ENCODE measurements at places on chromosomes 1 and 21.

GRCh38 chr1:54882519-54882918 is 4.5 kb downstream of the DHCR24 start:
- no peak for DNase-seq

GRCh38 chr1:45607404-45608074 is 16.3 kb downstream of the CCDC17 start:
- DNase-seq: no peak

DNA sequence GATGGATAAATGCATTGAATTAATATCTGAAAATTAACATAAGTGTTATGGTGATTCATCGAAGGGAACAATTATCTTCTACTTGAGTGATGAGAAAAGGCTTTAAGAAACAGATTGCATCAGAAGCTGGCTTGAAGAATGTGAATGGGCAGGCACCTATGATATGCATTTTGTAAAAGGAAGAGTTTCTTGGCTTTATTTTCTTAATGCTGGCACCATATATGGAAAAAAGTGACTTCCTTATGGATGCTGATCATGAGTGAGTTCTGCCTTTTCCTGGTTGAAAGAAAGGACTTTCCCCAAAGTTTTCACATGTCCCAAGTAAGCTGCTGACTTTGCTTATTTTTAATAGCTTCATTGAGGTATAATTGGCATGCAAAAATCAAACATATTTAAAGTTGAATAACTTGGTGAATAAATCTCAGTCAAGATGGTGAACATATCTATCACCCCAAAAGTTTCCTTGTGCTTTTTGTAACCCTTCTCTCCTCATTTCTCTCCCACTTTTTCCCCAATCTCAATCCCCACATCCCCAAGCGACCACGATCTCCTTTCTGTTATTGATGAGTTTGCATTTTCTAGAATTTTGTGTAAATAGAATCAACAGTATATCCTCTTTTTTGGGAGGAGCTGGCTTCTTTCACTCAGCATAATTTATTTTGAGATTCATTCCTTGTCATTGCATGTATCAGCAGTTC is 74.2 kb downstream of the SPATA46 start:
- DNase-seq: no peak

GRCh38 chr21:44537930-44538911 is 1.8 kb downstream of the KRTAP10-1 start:
- DNase-seq: no peak

GRCh38 chr1:159170639-159171038 is 776 bp upstream of the CADM3 start:
- DNase-seq: no peak

GRCh38 chr1:211695135-211695816 is 19.9 kb upstream of the NEK2 start:
- no peak for DNase-seq

DNA sequence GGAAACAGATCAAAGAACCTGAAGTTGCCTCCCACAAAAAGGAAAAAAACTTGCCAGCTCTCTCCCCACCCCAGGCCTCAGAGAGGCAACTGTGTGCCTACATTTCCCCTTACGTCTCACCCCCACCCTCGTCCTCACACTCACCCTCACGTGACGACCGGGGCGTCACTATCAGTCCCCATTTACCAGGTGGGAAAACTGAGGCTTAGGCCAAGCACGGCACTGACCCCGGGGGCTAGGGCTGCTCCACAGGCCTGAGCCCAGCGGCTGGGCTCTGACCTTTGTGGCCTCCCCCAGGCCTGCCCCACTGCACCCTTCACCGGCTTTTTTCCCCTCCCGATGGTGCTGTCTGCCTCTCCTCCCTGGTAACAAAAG is 51.5 kb upstream of the RUNX3 start:
- DNase-seq: no peak

DNA sequence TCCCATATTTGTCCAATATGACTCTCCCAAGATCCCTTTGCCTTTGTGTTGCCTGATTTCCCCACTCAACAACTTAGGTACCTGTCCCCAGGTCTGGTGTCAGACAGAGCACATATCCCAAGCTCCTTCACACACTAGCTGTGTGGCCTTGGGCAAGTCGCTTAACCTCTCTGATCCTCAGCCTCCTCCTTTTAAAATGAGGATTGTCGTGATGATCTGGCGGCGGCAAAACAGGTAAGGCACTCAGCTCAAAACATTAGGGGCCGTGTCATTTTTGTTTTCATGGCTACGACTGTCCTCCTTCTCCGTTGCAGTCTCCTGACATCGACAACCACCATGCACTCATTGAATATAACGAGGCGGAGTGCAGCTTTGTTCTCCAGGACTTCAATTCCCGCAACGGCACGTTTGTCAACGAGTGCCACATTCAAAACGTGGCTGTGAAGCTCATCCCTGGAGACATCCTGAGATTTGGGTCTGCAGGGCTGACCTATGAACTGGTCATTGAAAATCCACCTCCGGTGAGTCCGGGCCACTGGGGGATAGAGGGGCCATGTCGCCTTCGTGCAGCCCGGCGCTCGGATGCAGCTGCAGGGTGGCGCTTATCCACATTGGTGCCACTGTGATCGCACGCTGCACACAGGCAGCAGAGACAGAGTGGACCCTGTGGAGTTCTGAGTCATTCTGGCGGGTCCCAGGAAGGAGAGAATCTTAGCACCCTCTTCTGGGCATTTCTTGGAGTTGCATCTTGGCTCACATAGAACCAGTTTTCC is 25.2 kb downstream of the FHAD1 start:
- peak; percentile 93 for DNase-seq

DNA sequence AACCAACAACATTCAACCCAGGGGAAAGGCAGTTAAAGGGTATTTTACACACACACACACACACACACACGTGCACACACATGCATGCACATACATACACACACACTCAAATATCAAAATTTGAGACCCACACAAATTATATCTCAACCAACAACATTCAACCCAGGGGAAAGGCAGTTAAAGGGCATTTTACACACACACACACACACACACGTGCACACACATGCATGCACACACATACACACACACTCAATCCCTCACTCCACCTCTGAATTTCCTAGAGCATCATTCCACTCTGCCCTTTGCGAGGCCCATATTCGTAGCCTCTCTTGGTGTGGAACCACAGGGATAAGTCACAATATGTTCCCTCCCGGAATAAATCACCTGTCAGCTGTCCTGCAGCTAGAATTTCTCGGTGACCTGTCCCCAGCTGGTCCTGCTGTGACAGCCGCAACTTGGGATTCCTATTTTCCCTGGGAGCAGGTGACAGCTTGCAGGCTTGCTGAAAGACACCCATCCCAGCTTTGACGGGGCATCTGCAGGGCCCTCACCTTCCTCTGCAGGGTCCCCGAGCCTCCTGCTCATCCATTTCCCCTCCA is 122.7 kb downstream of the PSMG1 start:
- no peak for DNase-seq

- no peak for DNase-seq
Observed at GRCh38 chr1:101820071-101820470, 176.7 kb downstream of the OLFM3 start.

DNA sequence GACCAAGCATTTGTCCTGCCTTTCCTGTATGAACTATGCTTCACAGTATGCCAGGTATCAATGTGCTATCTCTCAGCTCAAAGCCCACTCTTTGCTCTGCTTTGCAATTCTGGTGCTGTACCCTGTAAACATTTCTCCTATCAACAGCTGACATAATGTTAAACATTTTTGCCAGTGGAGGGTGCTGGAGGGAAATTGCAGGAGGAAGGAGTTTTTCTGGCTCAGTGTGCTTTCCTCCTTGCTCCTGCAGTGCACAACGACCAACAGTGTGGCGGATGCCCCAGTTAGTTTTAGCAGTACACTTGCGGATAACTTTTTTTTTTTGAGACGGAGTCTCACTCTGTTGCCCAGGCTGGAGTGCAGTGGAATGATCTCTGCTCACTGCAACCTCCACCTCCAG is 67.1 kb upstream of the PTGFRN start:
- no peak for DNase-seq

DNA sequence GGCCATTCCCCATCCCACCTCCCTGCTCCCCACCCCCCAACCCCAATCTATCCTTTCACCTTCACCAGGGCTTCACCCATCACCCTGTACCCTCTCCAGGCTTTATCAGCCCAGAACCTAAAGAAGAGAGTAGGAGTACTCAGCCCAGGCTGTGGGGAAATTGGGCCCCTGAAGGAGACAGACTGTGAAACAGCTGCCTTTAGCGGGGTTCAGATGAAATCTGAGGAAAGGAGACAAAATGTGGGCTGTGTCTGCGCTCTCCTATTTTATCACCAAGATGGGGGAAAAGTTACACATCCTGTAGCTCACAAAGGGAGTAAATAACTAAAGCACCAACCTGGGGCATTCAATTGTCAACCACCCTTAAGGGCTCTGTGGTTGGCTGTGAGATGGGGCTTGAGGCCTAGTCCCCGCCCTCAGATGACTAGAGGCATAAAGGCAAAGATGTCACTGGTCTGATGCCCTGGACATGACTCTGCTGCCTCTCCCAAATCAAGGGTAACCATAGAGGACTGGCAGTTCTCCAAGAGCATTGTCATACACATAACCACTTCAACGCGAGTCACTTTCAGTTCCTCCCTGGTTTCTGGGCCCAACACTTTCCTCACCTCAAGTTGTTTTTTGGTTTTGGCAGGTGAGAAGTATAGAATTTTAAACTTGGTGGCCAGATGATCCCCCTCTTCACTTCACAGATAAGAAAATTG is 30.0 kb downstream of the SLC27A3 start:
- no peak for DNase-seq

GRCh38 chr1:158283965-158284364 is 5.8 kb upstream of the CD1C start:
- no peak for DNase-seq

DNA sequence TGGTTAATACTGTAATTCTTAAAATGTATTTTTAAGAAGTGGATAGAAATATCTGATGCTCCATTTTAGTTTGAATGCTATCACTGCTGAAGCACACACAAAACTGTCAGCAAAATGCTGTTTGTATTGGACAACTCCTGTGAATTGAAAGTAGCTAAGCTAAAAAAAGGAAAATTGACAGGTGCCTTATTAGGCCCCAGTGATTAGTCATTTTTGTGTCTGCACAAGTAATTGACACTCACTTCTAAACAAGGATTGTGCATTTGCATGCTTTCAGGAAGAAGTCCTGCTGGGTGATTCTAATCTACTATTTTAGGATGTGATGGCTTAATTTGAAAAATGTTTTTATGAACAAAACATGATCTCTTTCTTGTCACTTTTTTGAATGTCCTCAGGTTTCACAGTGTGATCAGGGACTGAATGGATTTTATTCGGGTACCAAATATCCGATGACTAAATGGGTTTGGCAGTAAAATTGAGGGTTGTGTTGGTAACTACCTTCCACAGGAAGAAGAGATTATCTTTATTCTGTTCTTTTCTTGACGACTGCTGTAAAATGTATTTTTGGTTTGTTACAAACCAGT is 13.0 kb upstream of the MAP3K7CL start:
- DNase-seq: no peak

DNA sequence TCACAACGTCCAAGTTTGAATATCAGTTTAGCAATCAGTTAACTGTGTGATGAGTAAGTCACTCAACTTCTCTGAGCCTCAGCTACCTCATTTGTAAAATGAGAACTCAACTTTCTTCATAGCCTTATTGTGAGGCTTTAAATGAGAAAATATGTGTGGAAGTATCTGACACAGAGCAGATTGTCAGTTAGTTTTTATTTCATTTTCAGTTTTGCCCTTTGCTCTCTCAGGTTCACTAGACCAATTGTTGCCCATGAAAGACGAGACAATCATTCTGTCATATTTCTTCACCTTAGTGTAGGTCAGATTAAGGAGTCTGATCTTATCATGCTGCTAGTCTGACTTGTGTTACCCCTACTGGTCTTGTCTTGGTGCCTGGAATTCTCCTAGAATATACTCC is 232.8 kb upstream of the PTBP2 start:
- no peak for DNase-seq

DNA sequence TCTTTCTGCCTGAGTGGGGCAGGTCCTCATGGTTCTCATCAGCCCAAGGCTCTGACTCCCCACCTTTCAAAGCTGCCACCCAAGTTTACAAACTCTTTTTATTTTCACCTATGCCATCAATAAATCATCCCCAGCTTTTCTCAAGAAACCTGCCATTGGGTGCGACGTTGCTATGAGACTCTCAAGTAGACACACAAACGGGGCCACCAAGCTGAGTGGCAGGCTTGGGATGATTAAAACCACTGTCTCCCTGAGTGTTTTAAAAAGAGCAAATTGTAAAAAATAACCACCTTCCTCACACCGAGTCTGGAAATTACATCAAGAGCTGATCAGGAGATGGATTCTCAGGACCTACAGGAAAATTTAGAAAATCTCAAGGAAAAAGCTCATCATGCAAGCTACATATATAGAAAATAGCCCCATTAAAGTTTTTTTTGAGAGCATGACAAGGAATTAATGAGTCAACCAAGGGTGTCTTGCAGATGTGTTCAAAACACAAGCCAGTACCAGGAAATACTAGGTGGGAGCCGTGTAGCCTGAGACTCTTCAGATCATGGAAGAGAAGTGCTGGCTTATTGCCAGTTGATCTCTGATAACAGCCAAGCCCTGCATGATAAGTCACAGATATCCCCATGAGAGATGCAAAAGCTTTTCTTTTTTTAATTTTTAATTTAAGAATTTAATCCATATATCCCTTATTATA is 158.4 kb upstream of the BACE2 start:
- peak; percentile 47 for DNase-seq

DNA sequence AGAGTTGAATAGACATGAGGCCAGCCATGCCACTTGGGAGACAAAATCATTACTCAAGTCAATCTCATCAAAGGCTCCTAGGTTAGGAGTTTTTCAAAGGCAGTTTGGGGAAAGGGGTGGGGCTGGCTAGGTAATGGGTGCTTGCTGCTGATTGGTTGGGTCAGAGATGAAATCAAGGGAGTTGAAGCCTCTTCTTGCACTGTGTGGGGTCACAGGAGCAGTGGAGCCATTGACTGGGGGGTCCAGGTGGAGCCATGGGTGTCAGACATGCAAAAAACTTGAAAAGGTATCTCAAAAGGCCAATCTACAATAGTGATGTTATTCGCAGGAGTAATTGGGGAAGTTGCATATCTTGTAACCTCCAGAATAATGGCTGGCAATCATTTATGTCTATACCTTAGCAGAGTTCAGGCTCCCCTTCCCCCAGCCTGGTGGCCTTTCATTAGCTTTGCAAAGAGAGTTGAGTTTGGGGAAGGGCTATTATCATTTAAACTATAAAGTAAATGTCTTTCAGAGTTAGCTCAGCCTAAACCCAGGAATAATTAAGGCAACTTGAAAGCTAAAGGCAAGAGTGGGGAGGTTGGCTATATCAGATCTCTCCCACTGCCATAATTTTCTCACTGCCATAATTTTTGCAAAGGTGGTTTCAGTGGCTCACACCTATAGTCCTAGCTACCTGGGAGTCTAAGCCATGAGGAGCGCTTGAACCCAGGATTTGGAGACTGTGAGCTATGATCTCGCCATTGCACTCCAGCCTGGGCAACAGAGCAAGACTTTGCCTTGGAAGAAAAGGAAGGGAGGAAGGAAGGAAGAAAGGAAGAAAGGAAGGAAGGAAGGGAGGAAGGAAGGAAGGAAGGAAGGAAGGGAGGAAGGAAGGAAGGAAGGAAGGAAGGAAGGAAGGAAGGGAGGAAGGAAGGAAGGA is 7.8 kb upstream of the PINK1 start:
- no peak for DNase-seq

- no peak for DNase-seq
Observed at GRCh38 chr1:15911927-15912326, 64.0 kb downstream of the ZBTB17 start.

- no peak for DNase-seq
Observed at GRCh38 chr1:93668121-93668520, 13.5 kb downstream of the BCAR3 start.
